ENCODE measurements at places on chromosomes 5 and 9.

DNA sequence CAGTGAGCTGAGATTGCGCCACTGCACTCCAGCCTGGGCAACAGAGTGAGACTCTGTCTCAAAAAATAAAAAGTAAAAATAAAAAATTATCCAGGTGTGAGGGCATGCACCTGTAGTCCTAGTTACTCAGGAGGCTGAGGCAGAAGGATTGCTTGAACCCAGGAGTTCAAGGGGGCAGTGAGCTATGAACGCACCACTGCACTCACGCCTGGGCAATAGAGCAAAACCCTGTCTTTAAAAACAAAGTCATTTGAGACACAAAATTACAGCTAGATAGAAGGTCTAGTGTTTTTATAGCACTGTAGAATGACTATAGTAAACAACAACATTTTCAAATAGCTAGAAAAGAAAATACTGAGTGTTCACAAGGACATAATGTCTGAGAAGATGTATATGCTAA lies 16.4 kb downstream of the IL4 start:
- DNase-seq = no peak

- DNase-seq = no peak
Measured at GRCh38 chr9:135526730-135527571, 5.7 kb downstream of the LCN1 start.

- no peak for DNase-seq
Measured at GRCh38 chr5:159340511-159340910, 10.2 kb upstream of the IL12B start.

DNA sequence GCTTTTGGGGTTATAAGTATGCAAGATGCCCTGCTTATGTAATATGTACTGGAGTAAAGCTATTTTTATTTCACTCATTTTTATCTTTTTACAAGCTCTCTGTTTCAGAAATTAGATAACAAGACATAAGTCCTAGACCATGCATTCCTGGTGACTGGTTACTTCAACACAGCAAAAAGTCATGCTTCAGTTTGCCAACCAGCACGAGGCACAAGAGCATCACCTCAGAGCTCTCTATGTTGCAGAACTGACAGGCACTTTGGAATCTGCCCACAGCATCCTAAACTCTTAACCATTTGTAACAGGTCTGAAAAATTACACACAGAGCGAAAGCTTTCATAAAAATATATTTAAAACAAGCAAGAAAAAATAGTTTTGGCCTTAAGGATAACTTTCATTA lies 112.8 kb downstream of the MARCHF11 start:
- no peak for DNase-seq

DNA sequence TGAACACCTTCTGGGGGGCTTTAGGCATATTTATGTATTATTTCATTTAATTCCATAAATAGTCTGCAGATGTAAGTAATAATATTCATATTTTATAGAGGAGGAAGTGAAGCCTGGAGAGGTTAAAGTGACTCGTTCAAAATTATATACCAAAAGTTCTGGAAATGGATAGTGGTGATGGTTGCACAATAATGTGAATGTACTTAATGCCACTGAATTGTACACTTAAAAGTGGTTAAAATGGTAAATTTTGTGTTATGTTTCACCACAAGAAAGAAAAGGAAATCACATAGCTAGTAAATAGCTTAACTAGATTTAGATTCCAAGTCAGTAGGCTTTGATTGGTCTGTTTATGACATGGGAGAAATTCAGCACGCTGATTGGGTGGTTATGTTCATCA lies 13.0 kb upstream of the TMEFF1 start:
- DNase-seq = no peak
